ENCODE measurements at places on chromosomes 7 and 10.

DNA sequence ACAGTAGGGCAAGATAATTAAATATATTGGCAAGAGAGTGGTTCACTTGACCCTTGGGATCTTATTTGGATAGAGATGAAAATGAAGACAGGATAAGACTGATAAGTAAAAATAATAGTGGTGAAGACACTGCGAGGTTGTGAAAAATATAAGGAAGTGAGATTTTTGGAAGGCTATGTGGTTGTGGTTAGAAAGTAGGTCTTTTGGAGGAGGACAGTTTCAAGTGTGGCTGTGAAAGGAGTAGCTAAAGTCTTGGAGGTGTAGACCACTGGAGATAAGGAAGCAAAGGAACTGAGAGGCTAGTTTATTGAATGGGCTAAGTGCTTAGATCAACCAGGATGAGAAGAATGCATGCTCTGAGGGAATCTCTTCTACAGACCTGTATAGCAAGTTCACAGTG is 11.2 kb downstream of the MIOS start:
- DNase-seq = no peak

DNA sequence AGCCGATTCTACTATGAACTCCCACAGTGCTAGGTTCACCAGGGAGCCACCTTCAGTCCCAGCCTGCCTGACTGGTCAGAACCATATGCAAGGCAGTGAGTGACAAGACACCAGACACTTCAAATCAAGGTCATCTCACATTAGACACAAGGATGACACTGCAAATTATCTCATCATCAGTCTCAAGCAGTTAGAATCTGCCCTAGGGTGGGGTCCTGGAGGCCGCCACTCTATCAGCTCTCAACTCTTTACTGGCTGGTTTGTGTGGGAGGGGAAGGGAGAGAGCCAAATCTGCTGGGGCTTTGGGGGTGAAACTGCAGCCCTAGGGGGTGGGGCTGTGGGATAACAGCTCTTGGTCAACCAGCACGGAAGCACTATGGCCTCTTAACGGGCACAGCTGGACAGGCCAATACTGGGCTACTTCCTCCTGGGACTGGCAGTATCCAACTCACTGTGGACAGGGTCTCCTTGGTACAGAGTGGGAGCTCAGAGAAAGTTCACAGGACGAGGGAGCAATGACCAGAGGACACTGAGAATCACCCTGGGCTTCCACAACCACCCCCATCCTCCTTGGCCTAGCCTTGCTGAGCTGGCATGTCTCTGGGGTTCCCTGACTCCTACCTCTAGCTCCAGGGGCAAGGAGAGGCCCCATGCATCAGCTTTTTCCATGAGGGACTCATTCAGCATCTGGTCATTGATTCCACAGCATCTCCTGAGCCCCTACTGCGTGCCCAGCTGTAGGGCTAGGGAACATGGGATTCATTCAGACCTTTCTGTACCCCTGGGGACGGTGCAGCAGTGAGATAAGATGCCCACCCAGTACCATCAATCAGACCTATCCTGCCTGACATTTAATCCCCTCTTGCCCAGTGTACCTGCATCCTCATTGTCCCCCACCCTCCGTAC is 5.4 kb downstream of the GPRIN2 start:
- no peak for DNase-seq

GRCh38 chr7:91151916-91152315 is 112.3 kb upstream of the FZD1 start:
- DNase-seq = no peak

- DNase-seq = no peak
Observed at GRCh38 chr7:26151096-26151495, 902 bp upstream of the NFE2L3 start.

- DNase-seq = no peak
Observed at GRCh38 chr10:121597504-121598262, 561 bp downstream of the FGFR2 start.

GRCh38 chr10:92068900-92069299 is 145.3 kb downstream of the BTAF1 start:
- DNase-seq = no peak

GRCh38 chr10:1048349-1048731 is 579 bp downstream of the IDI1 start:
- DNase-seq = no peak

DNA sequence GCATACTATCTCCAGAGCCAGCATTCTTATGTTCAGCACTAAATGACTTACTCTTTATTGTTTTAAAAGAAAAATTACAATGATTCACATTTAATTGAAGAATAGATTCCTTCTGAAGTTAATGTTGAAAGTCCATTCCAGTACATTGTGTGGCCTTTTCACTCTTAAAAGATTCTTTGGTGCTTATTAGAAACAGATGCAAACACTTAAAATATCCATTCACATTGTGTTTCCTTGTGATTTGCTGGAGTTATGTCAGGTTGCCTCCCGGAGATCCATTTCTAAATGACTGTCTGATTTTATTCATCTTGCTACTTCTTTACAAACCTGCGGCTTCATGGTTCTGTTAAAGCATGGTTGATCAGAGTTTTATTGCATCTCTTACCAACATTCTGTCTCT is 152.8 kb downstream of the FOXP2 start:
- DNase-seq = no peak

DNA sequence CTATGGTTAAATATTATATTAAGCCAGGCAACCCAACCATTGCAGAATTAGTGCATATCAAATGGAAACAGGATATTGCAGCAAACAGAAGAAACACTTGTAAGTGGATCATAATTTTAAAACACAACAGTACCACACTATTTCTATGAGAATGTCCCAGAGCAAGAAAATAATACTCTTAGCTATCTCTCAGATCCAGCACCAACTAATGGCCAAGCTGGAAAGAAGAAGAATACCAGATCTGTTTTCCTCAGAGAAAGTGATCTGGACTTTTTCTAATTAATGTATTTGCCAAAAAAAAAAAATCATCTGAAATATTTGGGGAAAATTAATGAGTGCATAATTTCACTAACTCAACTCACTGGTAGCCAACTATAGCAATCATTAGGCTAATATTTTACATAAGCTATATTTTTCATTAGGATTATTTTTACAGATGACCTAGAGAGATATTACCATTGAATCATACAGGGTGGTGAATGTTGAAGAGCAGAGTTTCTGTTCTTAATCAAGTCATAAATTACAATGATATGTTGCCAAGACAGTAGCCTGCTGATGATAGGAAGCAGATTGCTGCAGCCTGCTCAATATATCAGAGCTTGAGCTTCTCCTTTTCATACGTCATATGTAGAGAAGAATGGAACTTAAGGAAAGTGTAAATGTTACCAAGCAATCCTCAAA is 995.4 kb upstream of the LRRN3 start:
- no peak for DNase-seq

GRCh38 chr10:125095228-125095627 is 65.1 kb downstream of the CTBP2 start:
- DNase-seq = no peak

- no peak for DNase-seq
Observed at GRCh38 chr7:101519324-101520023, 109.6 kb downstream of the MYL10 start.
